Activated CD4-positive, alpha-beta memory T cell treated with anti-CD3 and anti-CD28 coated beads for 36 hours (primary cell): ENCODE measurements at places on chromosomes 2 and 18. TPM values are rescaled to one million over a fixed set of nuclear protein-coding genes. Genes with fewer than 3 reads are reported as not detected.
A peak's percentile ranks its signal among the peaks of the same experiment; 100 is the strongest.

DNA sequence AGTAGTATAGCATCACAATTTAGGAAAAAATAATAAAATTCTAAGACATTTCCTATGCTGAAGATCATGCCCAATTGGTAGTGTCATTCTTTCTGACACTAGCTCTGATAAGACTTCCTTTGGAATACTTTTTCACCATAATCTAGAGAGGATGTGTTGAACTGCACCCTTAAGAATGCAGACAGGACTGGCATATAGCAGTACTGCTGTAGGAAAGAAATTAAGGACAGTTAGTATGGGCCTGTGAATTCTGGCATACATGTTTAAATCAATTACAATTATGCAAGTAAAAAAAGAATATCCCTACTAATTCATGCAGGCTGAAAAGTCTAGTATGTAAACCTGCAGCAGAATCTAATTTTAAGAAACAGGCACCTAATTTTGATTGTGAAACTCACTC lies 15.4 kb downstream of the SF3B1 start:
- DNase-seq = no peak

GRCh38 chr2:96580771-96581170 lies 44.2 kb downstream of the ARID5A start:
- DNase-seq = peak; percentile 42

DNA sequence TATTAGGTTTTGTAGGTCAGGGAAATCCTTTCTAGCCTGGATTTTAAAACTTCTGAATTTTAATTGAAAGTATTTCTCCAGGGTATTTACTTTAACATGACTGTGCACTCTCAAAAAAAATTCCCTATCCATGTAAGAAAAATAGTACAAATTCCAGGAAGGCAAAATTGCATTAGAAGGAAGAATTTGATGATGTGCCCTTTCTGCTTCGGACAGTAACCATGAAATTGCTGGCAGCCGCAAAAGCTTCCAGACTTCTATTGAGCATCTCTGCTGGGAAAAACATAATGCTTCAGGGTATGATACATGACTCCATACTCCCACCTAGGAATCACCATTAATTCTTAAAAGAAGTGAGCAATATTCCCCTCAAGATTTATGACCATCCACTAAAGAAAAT lies 17.2 kb upstream of the KLF7 start:
- no peak for DNase-seq

RUFY4 gene
- 1.8 TPM for total RNA-seq

PELI1 gene
- total RNA-seq = 38.4 TPM

DNA sequence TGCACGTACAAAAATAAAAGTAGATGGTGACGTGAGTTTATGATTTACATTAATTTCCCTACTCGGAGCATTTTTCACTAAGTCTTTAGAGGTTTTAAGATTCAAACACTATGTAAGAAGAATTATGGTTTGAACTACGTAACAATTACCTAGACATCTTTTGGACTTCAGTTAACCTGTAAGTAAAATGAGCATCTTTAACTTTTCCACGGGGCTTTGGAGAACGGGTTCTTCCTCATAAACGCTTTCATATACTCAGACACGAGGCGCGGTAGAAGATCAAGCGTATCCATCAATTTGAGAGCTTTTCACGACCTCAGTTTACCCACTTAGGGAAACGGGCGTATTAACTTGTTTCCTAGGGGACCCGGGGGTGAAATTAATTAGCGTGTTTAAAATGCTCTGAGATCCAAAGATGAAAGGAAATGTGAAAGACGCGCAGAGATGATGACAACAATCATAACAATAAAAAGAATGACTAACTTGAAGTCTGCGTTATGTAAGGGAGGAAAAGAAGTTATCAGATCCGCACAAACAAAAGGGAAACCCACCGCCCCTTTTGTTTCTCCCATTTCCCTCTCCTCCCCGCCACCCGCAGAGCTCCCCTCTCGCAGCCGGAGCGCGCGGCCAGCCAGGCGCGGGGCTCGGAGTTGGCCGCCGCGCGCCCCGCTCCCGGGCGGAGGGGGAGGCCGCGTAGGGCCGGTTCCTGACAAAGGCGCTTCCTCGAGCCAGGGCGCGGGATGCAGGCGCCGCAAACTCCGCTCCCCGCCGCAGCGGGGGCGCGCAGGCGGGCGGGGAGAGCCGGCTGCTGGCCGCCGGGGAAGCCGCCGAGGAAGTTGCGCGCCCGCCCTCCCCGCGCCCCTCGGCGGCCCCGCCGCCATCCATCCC lies 807 bp downstream of the PELI1 start:
- peak; percentile 41 for DNase-seq

APCDD1 gene
- not detected for total RNA-seq

- no peak for DNase-seq
Measured at GRCh38 chr18:54877076-54877475, 48.8 kb downstream of the RAB27B start.

DNA sequence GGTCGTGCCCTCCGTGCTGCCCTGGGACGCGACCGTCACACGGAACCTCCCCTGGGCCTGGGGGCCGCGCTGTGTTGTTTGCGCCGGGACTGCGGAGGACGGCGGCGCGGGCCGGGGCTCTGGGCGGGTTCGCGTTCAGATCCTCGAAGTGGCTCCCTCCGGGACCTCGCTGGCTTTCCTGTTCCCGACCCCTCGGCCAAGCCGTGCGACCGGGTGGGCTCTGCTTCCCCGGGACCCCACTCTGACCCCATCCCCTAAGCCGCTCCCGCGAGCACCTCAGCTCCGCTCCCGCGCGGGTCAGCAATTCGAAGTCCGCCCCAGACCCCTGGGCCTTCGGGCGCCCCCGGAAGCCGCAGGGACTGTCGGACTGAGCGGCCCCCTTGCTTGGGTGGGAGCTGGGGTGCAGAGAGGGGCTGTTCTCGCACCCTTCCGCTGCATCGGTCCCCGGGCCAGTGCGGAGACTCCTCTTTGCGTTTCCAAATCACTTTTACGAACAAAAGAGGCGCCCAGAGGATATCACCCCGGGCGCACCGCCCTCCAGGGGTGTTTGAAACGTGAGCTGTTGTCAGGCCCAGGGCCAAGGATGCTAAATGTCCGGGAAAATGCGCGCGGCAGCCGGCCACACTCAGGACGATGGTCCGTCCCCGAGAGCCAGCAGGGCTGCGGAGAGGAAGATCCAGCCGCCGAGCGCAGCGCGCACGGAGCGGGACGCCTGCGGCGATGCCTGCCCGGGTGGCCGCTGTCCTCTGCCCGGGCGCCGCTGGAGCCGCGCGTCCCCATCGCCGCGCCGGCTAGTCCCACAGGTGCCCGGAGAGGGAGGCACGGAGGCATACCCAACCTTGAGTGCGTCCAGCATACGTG lies 73.5 kb downstream of the ZCCHC2 start:
- DNase-seq = no peak

- no peak for DNase-seq
Measured at GRCh38 chr18:35991696-35992095, 19.2 kb downstream of the RMP24 start.

DNA sequence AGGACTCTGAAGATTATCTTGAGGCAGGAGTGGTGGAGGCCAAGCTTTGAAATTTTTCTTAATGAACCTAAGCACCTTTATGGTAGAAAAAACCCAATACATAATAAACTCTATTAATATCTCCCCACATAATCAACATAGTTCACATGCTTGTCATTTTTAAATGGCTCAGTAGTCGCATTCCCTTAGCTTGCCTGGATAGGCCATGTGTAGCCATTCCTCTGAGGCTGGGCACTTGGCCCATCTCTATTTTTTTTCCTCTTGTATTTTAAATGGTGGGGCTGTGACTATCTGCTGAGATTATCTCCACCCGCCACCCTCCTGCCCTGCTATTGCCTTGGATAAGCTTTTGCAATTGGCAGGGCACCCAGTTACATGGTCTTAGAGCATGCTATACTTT lies 143.1 kb downstream of the FHOD3 start:
- no peak for DNase-seq

DNA sequence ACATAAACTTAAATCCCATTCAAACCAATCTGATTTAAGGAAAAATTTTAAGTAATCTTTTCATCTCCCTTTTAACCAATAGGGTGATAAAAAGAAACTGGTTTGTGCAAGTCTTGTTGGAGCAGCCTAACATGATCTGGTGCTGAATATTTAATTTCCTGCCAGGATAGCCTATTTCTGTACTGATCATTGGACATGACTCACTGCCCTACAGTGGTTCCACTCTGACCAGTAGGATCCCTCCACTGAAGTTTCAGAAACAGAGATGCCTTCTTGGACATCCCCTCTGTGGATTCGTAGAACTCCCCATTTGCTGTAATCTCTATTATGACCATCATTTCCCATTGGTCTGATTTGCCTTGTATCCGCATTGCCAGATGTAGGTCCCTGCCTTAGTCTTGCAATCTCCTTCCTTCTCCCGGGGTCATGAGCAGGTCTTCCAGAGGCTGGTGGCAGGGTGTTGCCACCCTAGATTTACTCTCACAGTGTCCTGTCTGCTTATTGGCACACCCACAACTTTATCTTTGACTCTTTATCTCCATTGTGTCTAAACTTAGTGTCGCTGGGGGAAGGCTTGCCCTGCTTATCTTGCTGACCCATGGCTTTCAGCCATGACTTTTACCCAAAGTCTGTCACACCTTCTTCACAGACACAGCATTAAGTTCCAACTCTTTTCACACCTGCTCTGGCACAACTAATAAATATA lies 12.3 kb upstream of the SETBP1 start:
- DNase-seq = no peak

IL1RN gene
- 9.8 TPM for total RNA-seq

CRYBA2 gene
- total RNA-seq = not detected

DNA sequence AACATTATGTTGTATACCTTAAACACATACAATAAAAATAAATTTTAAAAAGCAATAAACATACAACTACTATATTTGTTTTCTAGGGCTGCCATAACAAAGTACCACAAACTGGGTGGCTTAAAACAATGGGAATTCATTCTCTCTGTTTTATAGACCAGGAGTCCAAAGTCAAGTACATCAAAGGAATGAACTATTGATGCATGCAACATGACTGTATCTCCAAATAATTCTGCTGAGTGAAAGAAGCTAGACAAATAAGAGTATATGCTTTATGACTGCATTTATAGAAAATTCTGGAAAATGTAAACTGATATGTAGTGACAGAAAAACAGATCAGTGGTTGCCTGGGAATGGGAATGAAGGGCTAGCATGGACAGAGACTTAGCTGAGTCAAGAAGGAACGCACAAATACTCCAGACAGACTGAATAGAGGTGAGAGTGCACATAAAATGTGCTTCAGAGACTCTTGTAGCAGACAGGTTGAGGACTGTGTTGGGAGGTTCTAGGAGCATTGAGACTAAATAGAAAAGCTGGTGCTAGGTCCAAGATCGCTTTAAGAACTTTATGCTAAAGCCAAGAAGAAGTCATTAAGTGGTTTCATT lies 11.0 kb upstream of the PLA2R1 start:
- DNase-seq = no peak

DNA sequence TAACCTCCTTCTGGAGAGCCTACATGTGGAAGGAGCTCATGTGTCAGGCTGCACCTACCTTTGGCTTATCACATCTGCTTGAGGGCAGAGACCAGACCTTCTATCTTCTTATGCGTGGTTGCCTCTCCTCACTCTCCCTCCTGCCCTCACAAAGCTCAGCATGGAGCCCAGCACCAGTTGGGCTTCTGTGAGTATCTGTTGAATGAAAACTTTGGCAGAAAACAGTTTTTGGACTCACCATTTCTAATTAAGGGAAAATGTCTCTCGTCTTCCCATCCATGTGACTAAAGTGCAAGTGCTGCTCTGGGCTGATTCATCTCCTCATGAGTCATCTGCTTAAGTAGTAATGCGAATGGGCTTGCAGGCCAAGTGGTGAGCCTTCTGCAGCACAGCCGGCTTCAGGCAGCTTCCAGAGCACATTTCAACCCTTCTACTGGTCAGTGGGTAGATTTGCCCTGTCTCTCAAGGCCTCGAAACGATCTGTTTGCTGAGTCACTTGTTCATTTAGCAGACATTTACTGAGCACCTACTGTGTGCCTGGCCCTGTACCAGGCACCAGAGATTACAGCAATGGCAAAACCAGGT lies 102.6 kb downstream of the VSNL1 start:
- DNase-seq = peak; percentile 36
